ENCODE measurements at places on chromosomes 2 and 18.

GRCh38 chr2:44936275-44936674, 5.2 kb upstream of the SIX3 start:
- DNase-seq = no peak

- DNase-seq = no peak
Observed at GRCh38 chr18:36558234-36558633, 260.7 kb downstream of the FHOD3 start.

GRCh38 chr2:181310967-181311366, 146.2 kb upstream of the ITGA4 start:
- DNase-seq = peak; percentile 42

GRCh38 chr2:105734762-105735538, 9.8 kb upstream of the NCK2 start:
- no peak for DNase-seq
